ENCODE measurements at places on chromosomes 16 and 17.

DNA sequence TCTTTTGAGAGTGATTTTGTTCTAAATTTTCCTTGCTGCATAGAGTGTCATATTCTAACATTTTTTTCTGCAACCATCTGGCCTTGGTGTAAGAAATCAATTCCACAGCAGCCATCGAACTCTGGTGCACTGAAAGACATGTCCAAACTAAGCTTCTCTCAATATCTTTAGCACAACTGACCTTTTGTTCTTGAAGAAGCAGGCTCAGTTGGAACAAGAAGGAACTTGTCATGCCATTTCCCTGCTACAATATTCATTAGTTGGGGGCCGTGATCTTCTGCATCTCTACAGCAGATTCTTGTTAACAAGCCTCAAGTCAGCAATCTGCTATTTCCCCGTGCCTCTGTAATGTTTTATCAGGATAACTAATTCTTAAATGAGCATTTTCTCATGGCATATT lies 1305.6 kb downstream of the CDH11 start:
- no peak for DNase-seq

DNA sequence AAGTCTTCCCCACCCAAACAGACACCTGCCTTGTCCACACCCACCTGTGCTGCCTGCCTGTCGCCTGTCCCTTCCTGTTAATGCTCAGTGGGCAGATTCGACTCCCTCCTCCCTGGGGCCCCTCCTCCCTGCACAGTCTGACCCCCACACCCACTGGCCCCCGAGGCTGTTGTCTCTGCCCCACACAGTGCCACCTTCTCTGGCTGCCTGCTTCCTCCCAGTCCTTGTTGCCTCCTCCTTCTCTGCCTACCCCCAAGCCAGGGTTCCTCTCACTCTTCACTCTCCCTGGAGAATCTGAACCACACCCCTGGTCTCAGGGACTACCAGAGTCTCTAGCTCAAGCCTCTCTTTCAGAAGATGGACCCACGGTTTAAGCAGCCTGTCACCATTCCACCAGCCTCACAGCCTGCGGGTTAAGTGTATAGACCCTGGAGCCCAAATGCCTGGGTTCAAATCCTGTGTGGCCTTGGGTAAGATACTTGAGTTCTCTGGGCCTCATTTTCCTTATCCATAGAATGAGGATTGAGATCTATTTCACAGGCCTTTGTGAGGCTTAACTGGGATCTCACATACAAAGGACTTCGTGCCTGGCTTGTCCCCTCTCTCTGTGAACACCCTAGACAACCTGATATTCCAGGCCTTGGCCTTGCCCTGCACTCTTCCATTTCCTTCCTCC lies 3.8 kb upstream of the ARHGAP23 start:
- DNase-seq = no peak

GRCh38 chr16:3328643-3329042 lies 23.3 kb downstream of the ZNF75A start:
- no peak for DNase-seq

GRCh38 chr17:14813649-14814370 lies 451.3 kb downstream of the PMP22 start:
- DNase-seq = no peak

DNA sequence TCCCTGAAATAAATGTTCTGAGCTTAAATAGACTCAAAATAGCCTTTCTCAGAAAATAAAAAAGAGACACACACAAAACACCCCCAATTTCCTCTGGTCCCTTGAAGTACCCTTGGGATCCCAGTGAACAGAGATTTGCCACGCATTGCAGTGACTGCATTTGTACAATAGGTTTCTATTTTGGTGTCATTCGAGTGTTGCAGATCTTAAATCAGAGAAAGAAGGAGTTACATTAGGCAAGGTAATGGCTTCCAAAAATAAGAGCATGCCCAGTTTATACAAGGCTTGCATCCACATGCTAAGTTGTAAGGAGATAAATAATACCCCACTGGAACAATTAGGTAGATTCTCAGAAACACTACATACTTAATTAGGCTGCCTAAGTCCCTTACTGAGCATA lies 2.2 kb downstream of the TOX3 start:
- DNase-seq = no peak

DNA sequence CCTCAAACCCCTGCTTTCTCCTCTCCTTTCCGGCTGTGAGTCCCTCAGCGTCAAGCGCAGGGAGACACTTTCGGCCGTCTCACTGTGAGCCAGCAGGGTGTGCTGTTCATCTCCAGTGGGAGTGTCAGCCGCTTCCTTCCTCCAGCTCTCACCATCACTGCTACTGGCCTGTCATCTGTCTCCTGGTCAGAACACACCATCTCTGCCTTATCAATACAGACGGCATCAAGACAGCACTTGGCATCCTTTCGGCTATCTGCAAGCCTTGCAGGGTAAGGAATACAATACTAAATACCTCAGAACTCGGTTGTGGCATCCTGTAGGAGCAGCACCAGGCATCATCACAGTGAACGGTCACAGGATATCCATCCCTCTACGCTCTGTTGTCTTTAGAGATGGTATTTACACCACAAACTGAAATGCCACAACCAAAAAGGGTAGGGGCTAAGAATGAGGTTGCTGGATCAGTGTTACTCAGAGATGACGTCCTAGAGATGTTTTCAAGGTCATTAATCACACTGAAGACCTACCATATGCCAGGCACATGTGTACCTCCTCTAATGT lies 20.7 kb upstream of the CMTM4 start:
- DNase-seq = no peak

- DNase-seq = peak; percentile 1
Measured at GRCh38 chr17:33667052-33667509, 374.0 kb upstream of the ASIC2 start.

- DNase-seq = no peak
Measured at GRCh38 chr17:69508814-69509213, 94.3 kb downstream of the MAP2K6 start.

- no peak for DNase-seq
Measured at GRCh38 chr17:50539762-50540559, 7.0 kb upstream of the SPATA20 start.

- DNase-seq = no peak
Measured at GRCh38 chr17:74104921-74105320, 98.6 kb upstream of the RPL38 start.

- DNase-seq = no peak
Measured at GRCh38 chr17:10380631-10381408, 8.0 kb upstream of the MYH13 start.

- DNase-seq = no peak
Measured at GRCh38 chr17:75825149-75825552, 19.1 kb downstream of the UNC13D start.

- DNase-seq = no peak
Measured at GRCh38 chr17:32805029-32805976, 71.6 kb downstream of the MYO1D start.

DNA sequence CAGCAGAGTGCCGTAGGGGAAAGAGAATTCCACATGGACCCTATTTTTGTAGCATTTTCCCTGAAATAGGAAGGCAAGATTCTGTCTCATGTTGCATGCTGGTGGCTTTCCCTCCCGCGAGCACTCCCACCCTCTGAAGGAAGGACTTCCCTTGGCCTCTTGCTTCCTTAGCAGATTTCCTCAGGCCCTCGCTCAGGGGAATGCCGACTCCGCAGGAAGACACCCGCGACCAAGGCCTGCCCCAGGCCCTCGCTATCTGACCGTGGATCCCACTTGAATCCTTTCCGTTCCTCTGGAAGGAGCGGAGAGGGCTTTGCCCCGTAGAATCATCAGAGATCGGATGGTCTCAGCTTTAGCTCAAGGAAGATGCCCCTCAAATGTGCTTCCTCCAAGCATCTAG lies 179.4 kb upstream of the FOXF1 start:
- DNase-seq = no peak

- DNase-seq = no peak
Measured at GRCh38 chr16:4293181-4293716, 20.4 kb upstream of the TFAP4 start.

GRCh38 chr17:5422505-5422904 lies 2.5 kb downstream of the RPAIN start:
- no peak for DNase-seq

- no peak for DNase-seq
Measured at GRCh38 chr17:17387498-17388362, 84.6 kb downstream of the NT5M start.

DNA sequence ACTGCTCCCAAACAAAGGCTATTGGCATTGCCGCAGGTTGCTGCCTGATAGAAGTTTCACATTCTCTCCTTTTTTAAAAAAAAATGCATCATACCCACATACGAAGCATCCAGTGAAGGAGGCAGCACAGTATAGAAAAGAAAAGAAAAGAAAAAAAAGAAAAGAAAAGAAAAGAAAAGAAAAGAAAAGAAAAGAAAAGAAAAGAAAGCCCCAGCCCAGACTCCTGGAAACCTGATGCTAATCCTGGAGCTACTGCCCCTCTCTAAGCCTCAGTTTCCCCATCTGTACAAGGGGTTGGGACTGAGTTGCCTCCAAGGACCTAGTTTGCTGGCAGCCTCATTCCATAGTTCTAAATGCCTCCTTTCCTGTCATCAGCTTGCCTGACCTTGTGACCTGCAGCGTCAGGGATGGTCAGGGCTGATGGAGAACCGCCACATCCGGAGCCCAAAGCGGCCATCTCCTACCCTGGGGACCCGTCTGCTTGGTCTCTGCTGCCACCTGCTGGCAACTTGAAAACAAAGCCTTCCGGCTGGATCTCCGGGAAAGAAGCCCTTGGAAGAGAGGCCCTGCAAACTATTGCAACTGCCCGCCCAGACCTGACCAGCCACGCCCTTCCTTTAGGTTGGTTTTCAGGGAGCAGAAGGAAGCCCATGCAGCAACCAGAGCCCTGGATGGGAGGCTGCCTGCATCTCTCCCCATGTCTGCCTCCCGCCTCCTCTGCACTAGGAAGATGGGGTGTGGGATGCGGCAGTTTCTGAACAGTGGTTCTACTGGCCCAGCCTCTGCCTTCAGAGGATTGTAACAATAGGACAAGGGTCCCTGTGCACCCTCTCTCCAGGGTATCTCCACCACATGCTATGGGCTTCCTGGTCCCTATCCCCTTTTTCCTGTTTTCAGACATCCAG lies 13.0 kb downstream of the AIPL1 start:
- peak; percentile 38 for DNase-seq

DNA sequence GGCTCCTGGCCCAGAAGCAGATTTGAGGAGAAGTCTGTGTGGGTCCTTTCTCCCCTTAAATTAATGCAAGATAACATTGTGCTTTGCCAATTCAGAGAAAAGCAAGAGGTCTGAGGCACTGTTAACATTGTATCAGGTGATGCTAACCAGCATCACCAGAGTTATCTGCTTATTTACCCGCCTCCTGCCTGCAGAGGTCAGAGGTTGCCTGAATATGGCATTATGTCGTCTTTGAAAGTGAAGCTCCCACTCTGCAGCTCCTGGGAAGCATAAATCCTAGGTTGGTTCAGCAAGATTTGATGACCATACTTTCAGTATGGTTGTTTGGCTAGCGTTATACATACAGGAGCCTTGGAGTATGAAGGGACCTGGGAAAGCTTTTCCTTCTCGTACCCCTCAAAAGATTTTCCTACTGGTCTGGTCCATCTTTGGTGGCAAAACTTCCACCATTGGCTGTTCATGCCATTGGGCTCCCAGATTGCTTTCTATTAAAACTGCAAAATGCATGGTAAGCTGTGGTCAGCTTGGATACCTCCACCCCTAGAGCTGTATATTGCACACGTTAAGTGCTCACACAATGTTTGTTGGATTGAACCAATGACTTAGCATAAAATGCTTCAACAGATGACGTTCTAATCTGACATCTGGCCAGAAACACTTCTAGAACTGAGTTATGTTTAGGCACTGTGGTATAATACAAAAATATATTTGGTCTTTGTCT lies 24.1 kb downstream of the CHD9 start:
- DNase-seq = no peak

DNA sequence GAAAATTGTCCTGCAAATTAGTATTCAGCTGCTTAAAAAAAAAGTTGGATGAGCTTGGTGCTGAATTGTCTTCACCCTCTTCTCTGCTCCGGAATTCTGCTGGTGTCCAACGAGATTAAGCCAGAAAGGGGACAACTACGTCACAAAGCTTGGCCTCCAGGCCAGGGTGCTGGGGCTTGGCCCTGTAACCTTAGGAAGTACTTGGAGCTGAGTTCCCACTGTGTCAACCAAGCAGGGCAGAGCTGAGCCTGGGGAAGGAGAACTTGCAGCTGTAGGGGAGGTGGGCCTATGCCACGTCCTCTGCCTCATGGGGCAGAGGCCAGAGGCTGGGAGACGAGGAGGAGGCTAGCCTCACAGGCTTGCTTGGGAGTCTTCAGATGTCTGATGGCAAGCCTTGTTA lies 71.2 kb downstream of the CLEC16A start:
- no peak for DNase-seq

DNA sequence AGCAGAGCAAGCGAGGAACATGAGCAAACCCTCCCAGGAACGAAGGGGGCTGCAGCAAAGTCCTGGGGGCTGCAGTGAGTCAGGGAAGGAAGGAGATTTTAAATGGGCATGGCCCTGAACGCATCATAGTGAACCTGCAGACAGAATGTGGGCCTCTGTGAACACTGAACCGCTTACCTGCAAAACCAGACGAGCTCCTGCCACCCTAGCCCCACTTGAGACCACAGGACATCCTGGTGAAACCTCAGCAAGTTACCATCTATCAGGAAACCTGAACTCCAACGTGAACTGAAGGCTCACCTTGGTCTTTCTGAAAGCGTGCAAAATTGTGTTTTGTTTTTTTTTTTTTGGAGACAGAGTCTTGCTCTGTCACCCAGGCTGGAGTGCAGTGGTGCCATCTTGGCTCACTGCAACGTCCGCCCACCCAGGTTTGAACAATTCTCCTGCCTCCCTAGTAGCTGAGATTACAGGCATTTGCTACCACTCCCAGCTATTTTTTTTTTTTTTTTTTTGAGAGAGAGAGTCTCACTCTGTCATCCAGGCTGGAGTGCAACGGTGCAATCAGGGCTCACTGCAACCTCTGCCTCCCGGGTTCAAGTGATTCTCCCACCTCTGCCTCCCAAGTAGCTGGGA lies 30.8 kb downstream of the FANCA start:
- DNase-seq = no peak

DNA sequence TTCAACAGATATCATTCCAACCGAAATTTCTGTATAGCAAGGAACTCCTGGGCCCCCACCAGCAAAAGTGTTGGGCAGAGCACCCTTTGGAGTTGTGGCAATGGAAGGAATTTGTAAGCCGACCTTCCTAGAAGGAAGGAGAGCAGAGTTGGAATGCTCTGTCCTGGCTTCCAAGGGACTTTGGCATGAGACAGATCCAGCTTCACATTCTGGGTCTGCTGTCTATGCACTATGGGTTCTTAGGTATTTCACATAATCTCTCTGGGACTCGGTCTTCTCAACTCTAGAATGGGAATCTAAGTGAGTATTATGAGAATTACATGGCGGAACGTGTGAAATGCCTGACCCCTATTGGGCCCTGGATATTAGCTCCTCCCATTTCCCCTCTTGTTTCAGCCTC lies 63.2 kb upstream of the MARCHF10 start:
- DNase-seq = no peak

Data from activated CD8-positive, alpha-beta memory T cell treated with anti-CD3 and anti-CD28 coated beads for 48 hours (primary cell).